ENCODE measurements at places on chromosomes 3 and 15.

DNA sequence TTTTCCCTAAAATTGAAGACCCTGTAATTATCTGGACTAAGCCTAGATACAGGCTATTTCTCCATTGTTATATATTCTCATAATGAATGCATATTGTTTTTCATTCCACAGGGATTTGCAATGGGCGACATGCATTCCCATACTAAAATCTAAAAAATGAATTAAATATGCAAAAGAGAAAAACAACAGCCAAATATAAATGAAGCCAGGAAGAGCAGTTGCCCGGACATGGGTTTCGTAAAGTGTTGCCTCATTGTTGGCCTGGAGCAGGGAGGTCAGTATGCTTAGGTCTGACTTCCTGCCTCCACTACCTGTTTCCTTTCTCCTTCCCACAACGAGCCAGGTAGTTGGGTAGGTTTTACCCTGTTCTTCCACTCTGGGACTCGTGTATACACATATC, 27.1 kb upstream of the SLCO3A1 start:
- DNase-seq: no peak

- DNase-seq: no peak
Measured at GRCh38 chr3:74845081-74845480, 230.6 kb upstream of the CNTN3 start.

DNA sequence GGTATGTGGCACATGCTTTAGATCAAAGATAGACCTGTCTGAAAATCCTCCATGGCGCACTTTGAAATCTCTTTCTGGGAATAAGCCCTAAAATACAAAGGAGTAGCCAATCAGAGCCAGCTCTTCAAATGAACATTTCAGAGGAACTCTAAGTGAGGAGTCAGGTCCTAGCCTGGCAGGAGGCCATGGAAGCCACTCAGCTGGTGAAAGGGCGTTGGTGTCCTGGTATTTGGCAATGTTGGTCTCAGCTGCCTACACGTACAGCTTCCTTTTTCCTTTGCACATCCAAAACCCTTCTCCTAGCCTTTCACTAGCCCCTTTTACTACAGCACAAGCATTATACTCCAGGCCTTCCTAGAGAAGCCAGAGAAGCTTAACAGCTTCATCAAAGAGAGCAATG, 5.5 kb downstream of the WDR73 start:
- DNase-seq: no peak

- DNase-seq: no peak
Measured at GRCh38 chr15:58513726-58514336, 82.0 kb downstream of the LIPC start.

- DNase-seq: no peak
Measured at GRCh38 chr3:168087539-168087938, 8.2 kb downstream of the GOLIM4 start.

- no peak for DNase-seq
Measured at GRCh38 chr3:149634072-149634471, 23.8 kb downstream of the WWTR1 start.

DNA sequence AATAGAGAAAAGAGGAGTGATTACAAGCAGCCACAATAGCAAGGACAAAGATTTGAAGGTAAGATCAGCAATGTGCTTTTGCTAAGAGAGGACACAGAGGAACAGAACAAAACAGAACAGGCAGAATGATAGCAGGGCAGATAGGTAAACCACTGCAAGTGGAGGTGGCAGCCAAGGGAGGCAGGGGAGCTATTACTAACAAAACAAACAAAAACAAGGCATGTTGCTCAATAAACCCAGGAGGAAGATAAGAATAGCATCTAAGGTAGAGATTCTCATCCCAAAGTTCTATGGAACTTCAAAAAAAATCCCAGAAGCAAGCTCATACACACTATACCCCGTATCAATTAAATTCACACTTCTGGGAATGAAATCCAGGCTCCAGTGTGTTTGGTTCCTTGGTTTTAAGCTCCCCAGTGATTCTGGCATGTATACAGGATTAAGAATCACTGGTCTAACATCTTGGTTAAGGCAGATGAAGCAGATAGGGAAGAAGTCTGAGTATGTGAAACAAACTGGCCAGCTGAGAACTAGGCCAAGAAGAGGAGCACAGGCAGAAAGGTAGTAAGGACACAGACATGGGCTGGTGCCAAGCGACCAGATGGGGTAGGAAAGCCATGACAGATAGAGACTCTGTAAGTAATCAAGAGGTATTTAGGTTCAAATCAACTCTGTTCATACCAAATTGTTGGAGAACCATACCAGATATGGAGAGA, 189.2 kb downstream of the DTWD1 start:
- DNase-seq: no peak

- DNase-seq: no peak
Measured at GRCh38 chr15:40061212-40061901, 22.4 kb upstream of the SRP14 start.

- DNase-seq: no peak
Measured at GRCh38 chr3:117751651-117752050, 1042.1 kb downstream of the TUSC7 start.

DNA sequence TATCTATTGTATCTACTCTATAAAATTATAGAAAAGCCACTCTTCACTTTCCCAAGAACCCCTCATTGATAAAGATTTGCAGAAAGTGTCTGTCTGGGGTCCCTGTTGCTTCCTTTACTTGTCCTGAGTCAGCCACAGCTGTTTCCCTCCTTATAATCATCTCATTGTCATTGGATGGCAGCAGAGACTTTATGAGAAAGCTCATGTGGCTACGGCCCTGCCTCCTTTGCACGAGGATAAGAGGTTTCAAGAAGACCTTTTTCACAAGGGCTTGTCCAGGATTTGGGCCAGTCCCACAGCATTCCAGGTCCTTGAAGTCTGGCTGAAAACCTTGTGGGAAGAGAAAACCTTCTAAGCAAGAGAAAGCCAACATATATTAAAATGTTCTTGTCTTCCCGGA, 41.9 kb upstream of the THBS1 start:
- no peak for DNase-seq

GRCh38 chr15:75830910-75831805, 12.1 kb upstream of the UBE2Q2 start:
- DNase-seq: no peak

GRCh38 chr3:41328926-41329325, 129.6 kb downstream of the CTNNB1 start:
- no peak for DNase-seq

DNA sequence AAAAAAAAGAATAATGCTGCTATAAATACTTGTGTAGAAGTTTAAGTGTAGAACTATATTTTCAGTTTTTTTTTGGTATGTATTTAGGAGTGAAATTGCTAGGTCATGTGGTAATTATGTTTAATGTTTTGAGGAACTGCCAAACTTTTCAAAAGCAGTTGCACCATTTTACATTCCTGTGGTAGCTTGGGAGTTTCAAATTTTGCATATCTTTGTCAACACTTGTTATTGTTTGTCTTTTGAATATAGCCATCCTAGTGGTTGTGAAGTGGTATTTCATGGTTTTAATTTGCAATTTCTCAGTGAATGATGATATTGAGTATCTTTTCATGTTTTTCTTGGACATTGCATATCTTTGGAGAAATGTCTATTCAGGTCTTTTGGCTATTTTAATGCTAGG, 30.4 kb downstream of the SKIL start:
- DNase-seq: no peak

DNA sequence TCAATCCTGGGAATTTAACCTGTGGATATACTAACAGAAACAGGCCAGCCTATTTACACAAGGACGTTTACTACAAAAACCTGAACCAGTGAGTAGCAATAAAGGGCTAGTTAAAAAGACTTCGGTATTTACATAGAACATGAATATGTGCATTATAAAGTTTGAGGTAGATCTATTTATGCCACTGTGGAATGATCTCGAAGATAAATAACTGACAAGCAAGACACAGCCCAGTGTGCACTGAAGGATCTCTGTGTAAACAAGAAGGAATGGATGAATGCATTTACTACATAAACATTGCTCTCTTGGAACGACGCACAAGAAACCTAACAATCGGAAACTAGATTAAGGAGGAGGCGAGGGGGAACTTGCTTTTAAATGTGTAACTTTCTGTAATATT, 132.0 kb upstream of the NSMCE3 start:
- DNase-seq: no peak

DNA sequence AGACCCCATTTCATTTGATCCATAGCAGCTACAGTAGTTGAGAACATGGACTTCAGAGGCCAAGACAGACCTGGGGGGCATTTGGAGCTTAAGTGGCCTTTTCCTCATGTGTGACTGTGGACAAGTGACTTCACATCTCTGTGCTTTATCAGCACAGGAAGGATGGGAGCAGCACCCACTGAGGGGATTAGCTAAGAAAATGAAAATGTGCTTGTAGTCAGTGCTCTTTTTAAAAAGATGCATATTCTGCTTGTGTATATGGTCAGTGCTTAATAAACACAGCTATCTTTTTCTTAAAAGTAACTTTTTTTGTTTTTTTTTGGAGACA, 34.5 kb downstream of the SLC6A6 start:
- DNase-seq: no peak

- DNase-seq: no peak
Measured at GRCh38 chr15:38526158-38526557, 38.5 kb downstream of the RASGRP1 start.

- DNase-seq: no peak
Measured at GRCh38 chr15:94141802-94142201, 89.6 kb upstream of the MCTP2 start.

GRCh38 chr3:140131895-140132294, 196.9 kb downstream of the CLSTN2 start:
- DNase-seq: no peak

DNA sequence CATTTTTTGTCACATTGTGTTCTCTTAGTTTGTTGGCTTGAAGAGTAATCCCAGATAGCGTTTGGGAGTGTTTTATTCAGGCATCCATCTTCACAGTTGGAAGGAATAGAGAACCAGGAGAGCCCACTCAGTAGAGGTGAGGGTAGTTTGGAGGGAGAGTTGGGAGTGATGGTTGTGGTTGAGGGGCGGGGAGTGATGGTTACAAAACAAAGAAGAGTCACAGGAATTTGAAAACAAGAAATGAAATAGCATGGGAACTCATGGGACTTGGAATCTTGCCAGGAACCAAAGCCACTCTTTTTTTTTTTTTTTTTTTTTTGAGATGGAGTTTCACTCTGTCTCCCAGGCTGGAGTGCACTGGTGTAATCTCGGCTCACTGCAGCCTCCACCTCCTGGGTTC, 36.3 kb downstream of the DUT start:
- DNase-seq: no peak

GRCh38 chr3:131868203-131868602, 166.6 kb downstream of the CPNE4 start:
- no peak for DNase-seq

- no peak for DNase-seq
Measured at GRCh38 chr3:102136183-102136582, 286.9 kb downstream of the NFKBIZ start.

DNA sequence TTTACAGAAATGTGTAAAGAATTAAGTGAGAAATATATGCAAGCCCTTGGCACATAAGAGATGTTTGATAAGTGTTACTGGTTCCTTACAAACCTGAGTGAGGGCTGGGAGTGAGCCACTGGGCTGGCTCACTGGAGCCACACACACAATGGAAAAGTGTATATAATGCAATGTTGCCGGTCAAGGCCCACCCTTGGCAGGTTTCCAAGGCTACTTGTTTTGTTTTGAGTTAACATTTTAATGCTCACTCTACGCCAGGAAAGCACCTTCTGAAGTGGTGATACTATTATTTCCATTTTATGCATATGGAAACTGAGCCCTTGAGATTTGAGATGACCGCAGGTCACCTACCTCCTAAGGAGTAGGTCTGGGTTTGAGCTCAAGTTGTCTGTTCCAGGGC, 71.8 kb upstream of the FHIT start:
- DNase-seq: no peak

DNA sequence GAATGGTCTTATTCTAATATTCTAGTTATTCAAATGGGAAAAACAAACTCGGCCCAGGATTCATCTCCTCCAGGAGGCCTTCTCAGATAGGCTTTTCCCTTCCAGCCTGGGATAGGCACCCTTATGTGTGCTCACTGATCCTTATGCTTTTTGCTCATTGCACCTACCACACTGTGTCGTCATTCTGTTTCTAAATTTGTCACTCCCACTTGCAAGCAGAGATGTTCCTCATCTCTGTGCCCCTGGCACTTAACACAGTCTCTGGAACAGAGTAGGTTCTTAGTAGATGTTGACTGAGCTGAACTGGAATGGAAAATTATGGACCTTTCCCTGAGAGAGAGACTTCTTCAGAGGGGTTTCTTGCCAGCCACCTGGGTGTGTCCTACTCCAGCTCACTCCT, 18.7 kb upstream of the SPG11 start:
- no peak for DNase-seq

DNA sequence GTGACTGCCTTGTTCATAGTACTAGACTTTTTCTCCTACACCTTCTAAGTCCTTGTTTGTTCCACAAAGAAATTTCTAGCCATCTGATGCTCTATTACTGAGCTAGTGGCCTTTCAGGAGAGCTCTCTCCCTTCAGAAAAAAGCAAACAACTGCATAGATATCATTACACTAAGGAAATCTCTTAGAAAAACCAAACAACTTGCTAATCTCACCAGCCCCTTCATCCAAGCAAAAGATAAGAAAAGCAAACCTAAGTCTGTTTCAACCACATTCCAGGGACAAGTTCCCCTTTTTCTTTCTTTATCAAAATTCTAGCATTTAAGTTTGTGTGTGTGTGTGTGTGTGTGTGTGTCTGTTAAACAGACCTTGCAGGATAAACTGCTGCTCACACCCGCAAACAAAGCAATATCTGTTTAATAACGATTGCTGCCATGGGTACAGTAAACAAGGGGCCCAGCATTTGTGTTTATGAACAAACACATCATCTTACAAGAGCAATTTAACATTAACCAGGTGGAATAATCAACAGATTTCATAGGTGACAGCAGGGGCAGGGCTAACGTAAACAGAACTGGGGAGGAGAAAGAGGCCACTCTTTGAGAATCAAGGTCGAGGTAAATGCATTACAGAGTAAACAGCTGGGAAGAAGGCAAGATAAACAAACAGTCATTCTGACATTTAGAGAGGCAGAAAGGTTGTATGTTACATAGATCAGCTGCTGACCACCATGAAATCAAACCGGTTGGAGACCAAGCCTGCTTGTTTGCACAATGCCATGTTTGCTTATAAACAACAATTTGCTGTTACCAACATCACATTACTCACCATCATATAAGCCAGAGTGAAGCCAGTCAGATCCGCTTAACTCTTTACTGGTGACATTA, 375.1 kb downstream of the FOXP1 start:
- DNase-seq: no peak

GRCh38 chr3:189841473-189842205, 210.4 kb downstream of the TP63 start:
- no peak for DNase-seq
